T-helper 17 cell (primary cell): ENCODE measurements at places on chromosomes 16 and 17. TPM values are rescaled to one million over a fixed set of nuclear protein-coding genes. Genes with fewer than 3 reads are reported as not detected.

Gene RNFT1
- 21.9 TPM for total RNA-seq

Gene MEAK7
- 8.9 TPM for total RNA-seq

Gene TSPAN10
- total RNA-seq: not detected

Gene BCL6B
- not detected for total RNA-seq

GRCh38 chr16:4319454-4320421 is 3.9 kb downstream of the GLIS2 start:
- H3K27me3 ChIP-seq: peaks cover 3% of the 10 kb centered on the region
- peaks cover 7% of the 10 kb centered on the region for H3K4me1 ChIP-seq
- DNase-seq: peak; percentile 50

DNA sequence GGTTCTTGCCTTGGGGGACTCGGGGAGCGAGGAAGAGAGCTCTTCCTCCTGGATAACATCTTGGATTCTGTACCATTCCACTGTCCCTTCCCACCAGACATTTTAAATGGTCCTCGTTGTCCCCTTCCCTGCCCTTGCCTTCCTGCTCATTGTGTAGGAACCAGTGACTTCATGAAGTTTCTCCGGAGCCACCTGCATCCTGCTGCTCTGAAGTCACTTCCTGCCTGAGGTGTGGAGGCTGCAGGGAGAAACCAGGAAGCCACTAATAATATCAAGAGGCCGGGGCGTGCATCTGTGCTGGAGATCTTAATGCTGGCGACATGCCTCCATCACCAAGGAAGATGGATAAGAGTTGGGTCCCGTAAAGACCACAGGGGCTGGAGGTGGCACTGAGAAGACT is 6.2 kb upstream of the SLC16A13 start:
- H3K27me3 ChIP-seq: no peaks in the 10 kb centered on the region
- peak overlapping the region; percentile 72 for H3K4me3 ChIP-seq

GRCh38 chr17:2792366-2793169 is 3.7 kb upstream of the RAP1GAP2 start:
- H3K27me3 ChIP-seq: no peaks in the 10 kb centered on the region
- peak overlapping the region; percentile 71 for H3K27ac ChIP-seq

- H3K27ac ChIP-seq: peak overlapping the region; percentile 39
- no peak for DNase-seq
- peaks cover 12% of the 10 kb centered on the region for H3K36me3 ChIP-seq
- no peaks in the 10 kb centered on the region for H3K27me3 ChIP-seq
- H3K4me1 ChIP-seq: no peaks in the 10 kb centered on the region
These were observed 38.2 kb upstream of the ARL6IP1 start for GRCh38 chr16:18839555-18839954.

GRCh38 chr16:51049678-51050376 is 101.2 kb downstream of the SALL1 start:
- H3K4me3 ChIP-seq: no peak overlapping the region
- H3K36me3 ChIP-seq: peaks cover 2% of the 10 kb centered on the region
- DNase-seq: no peak
- H3K27me3 ChIP-seq: peaks cover 15% of the 10 kb centered on the region
- H3K4me1 ChIP-seq: peaks cover 2% of the 10 kb centered on the region
- H3K27ac ChIP-seq: no peak overlapping the region

DNA sequence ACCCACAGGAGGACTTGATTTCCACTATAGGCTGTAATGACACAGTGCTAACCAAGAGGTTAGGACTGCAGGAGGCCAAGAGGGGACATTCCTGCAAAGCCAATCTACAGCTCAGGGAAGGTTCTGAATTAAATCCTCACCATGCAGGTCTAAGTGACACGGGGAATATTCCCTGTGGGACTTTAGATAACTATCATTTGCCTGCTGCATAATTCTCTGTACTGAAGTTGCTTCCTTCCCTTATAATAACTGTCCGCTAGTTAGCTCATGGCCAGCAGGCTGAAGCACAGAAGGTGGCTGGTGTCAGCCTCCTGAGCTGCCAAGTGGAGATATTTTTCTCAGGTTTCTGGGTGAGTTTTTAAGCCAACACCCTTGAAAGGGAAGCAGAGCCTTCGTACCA is 74.6 kb upstream of the SOX9 start:
- DNase-seq: no peak
- H3K36me3 ChIP-seq: no peaks in the 10 kb centered on the region
- H3K27ac ChIP-seq: no peak overlapping the region
- H3K4me1 ChIP-seq: no peaks in the 10 kb centered on the region

DNA sequence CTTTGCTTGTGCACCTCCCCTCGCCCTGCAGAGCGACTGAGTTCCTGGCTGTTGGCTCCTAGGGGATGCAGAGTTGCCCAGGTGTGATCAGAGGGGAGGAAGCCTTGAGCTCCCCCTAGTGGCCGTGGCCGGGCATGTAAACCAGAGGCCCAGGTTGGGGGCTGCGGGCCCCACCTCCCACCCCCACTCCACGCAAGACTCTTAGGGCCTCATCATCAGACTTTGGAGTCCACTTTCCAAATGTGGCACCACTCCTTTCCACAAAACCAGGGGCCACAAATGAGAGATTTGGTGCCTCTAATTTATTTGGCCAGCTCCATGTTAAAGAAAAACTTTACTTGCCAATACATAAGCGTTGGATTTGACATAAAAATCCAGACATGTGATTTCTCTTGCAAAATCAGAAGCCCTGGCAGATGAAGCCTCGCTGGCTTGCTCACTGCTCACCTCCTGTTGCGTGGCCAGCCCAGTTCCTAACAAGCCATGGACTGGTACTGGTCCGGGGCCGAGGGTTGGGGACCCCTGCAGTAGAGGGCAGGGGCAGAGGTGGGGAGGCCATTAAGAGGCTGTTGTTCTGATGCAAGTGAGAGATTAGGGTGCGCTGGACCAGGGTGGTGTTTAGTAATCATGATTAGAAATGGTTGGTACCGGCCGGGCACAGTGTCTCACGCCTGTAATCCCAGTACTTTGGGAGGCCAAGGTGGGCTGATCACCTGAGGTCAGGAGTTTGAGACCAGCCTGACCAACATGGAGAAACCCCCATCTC is 28.7 kb upstream of the GAS7 start:
- no peak overlapping the region for H3K27ac ChIP-seq
- no peaks in the 10 kb centered on the region for H3K4me1 ChIP-seq
- DNase-seq: no peak
- no peak overlapping the region for H3K4me3 ChIP-seq
- H3K27me3 ChIP-seq: no peaks in the 10 kb centered on the region

GRCh38 chr16:6682142-6682811 is 650.4 kb upstream of the RBFOX1 start:
- H3K36me3 ChIP-seq: no peaks in the 10 kb centered on the region
- no peak for DNase-seq
- no peak overlapping the region for H3K4me3 ChIP-seq
- H3K27me3 ChIP-seq: no peaks in the 10 kb centered on the region
- no peaks in the 10 kb centered on the region for H3K4me1 ChIP-seq

- no peak overlapping the region for H3K27ac ChIP-seq
- DNase-seq: no peak
- no peak overlapping the region for H3K4me3 ChIP-seq
- H3K4me1 ChIP-seq: peaks cover 3% of the 10 kb centered on the region
- no peaks in the 10 kb centered on the region for H3K27me3 ChIP-seq
- H3K36me3 ChIP-seq: no peaks in the 10 kb centered on the region
These were observed 64.2 kb upstream of the DOC2B start for GRCh38 chr17:245611-246010.

DNA sequence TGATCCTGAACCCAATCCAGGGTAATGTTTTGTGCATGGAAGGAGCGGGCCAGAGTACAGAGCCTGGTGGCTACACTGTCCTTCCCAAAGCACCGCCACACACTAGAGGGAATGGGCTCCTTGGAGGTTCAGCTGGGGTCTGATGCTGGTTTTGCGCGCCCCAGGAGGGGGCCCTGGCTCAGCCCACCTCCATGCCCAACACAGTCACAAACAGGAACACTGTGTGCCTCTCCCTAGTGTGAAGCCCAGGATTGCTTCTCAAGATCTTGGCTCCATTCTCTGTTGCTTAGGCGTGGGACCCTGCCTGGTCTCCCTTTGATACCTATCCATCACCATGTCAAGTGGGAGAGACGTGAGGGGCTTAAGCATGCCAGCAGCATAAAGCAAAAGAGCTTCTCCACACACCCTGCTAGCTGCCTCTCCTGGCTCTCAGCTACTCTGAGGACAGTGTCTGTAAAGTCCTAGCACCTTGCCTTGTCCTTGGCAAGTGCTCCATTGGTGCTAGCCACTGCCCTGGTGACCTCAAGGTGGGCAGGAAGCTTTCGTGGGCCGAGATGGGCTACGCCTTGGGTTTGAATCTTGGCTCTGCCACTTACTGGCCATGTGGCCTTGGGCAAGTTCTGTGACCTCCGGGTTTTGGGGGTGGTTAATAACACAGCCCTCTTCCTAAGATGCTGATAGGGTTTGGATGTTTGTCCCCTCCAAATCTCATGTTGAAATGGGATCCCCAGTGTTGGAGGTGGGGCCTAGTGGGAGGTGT is 122.2 kb downstream of the C16orf78 start:
- H3K4me1 ChIP-seq: no peaks in the 10 kb centered on the region
- H3K36me3 ChIP-seq: peaks cover 4% of the 10 kb centered on the region
- peaks cover 18% of the 10 kb centered on the region for H3K27me3 ChIP-seq
- no peak overlapping the region for H3K27ac ChIP-seq
- DNase-seq: no peak
- no peak overlapping the region for H3K4me3 ChIP-seq

DNA sequence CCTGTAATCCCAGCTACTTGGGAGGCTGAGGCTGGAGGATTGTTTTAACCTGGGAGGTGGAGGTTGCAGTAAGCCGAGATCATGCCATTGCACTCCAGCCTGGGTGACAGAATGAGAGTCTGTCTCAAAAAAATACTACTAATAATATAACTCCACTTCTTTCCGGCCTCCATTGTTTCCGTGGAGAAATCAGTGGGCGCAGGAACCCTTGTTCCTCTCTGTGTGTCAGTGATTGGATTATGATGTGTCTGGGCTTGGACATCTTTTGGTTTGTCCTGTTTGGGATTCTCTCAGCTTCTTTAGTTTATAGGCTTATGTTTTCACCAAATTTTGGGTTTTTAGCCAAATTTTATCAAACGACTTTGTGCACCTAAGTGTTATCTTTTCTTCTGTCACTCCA is 36.8 kb downstream of the ACSF3 start:
- no peaks in the 10 kb centered on the region for H3K27me3 ChIP-seq
- H3K4me3 ChIP-seq: no peak overlapping the region
- peaks cover 6% of the 10 kb centered on the region for H3K36me3 ChIP-seq
- DNase-seq: no peak
